ENCODE measurements at places on chromosomes 4 and X.

DNA sequence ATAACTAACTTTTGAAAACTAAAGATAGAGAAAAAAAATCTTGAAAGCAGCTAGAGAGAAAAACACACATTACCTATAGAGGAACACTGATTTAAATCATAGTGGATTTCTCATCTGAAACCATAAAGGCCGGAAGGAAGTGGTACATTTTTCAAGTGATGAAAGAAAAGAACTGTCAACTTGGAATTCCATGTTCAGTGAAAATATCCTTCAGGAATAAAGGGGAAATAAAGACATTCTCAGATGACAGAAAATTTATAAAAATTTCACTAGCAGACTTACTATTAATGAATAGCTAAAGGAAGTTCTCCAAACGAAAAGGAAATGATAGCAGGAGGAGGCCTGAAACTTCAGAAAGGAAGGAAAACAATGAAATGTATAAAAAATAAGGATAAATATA, 7.6 kb upstream of the JADE3 start:
- DNase-seq, result no peak

- DNase-seq, result no peak
Observed at GRCh38 chr4:177190995-177191580, 118.6 kb upstream of the NEIL3 start.

DNA sequence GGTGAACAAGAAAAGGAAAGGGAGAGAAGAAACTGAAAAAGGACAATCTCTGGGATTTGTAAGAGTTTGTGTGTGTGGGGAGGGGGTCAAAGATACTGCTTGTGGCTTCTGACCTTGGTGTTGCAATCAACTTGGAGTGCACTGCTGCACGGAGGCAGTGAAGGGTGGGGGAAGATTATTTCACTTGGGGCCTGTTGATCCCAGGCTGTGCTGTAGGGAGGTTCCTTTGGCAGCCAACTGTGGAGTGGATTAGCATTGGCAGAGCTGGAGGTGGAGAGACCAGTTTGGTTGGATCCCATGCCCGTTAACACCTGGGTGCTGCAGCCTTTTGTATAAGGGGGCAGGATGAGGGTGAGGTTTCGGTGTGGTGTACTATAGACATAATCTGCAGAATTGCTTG, 38.2 kb downstream of the AFF1 start:
- DNase-seq, result no peak

DNA sequence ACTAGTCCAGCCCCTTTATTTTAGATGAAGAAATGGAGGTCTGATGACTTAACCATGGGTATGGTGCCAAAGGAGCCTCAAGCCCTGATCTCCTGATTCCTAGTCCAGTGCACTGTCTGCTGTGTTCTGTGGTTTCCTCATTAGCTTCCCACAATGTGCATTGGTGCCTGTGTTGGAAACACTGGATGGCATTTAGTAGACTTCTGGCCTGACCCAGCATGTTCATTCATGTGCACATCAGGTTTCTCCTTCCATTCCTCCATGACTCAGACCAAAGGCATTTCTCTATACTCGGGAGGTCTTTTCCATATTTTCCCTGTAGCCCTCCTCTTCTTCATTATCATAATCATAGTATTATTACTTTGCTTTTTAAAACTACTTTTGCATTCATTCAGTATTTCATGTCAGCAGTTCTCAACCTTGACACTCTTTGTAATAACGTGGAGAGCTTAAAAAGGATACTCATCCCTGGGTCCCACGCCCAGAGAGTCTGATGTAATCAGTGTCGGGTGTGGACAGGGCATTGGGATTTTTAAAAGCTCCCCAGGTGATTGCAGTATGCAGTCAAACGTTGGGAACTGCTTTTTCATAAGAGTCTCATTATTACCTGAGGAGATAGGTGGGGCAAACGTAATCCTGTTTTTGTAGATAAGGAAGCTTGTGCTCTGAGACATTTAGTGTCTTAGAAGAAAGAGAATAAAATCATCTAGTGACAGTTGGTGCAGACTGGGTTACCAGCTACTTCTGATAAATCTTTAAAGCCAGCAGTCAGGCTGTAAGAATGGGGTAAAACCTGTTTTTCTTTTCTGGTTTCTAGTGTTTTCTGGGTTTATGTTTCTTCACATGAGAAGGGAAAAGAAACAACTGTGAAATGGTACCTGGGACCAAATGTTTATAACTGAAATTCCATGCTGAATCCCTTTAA, 40.9 kb upstream of the XK start:
- no peak for DNase-seq

GRCh38 chr4:147829401-147830101, 97.7 kb downstream of the ARHGAP10 start:
- DNase-seq, result no peak

- no peak for DNase-seq
Observed at GRCh38 chr4:37002625-37003024, 241.9 kb upstream of the NWD2 start.

- no peak for DNase-seq
Observed at GRCh38 chr4:53734182-53734581, 142.9 kb upstream of the LNX1 start.

DNA sequence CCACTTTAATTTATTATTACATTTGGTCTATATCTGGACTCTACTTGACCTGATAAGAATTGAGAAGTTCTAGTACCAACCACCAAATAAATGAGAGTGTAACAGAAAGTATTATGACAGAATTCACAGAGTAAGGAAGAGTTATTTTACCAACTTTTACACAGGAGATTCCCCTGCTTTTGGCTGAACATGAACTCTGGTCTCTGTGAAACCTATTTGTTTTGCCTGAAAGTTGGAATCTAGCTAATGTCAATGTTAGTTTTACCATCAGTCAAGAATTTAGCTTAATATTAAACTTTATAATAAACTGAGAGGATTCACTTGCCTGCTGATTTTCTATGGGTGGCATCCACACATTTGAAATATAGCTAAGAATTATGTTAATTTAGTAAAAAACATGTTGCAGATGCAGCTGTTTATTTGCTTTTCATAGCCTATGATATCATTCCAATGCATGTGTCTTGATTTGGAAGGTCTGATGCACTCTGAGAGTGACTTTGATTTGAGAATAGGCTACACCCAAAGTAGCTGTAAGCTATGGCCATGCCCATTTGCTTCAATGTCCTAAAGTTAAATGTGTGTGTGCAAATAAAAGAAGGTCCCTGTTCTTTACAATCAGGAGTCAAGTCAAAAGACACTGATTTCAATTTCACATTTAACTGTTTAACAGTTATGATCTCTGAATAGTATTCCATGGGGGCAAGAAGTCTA, 150.9 kb upstream of the RASGEF1B start:
- no peak for DNase-seq

DNA sequence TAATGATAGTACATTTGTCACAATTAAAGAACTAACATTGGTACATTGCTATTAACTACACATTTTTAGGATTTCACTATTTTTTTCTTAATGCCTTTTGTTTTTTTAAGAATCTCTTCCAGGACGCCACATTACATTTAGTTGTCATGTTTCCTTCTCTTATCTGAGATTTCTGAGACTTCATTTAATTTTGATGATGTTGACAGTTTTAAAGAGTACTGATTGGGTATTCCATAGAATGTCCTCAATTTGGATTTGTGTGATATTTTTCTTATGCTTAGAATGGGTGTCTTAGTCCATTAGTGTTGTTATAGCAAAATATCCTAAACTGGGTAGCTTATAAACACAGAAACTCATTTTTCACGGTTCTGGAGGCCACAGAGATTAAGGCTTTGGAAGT, 1095.5 kb upstream of the LCORL start:
- no peak for DNase-seq

- DNase-seq, result no peak
Observed at GRCh38 chr4:169791062-169791461, 33.3 kb upstream of the HPF1 start.

DNA sequence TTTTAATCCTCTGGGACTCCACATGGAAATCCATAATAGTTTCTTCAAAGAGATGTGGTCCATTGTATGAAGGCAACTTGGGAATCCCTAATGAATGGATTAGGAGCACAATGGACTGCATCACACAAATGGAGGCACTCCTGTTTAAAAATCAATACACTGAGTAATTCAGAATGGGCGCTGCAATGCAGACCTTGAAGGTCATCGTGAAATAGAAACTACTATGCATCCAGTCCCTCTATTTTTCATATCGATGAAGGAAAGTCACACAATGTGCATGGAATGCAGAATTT, 98.8 kb upstream of the EGFL6 start:
- DNase-seq, result no peak

DNA sequence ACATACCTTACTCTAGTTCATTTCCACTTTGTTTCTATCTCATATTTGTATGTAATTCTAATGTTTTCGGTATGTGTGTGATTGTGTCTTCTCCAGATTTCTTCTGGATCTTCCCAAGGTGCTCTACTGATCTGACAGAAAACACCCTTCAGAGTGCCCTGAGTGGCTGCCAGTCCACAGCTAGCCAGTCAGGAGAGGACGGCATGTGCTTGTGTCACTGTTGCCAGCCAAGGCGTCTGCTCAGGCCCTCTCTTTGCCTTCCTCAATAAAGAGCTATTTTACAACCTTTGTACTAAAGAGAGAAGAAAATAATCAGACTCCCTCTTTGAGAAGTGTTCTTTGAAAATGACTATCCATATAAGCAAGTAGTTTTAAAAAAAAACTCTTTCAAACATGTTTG, 29.0 kb downstream of the CD99L2 start:
- DNase-seq, result no peak

DNA sequence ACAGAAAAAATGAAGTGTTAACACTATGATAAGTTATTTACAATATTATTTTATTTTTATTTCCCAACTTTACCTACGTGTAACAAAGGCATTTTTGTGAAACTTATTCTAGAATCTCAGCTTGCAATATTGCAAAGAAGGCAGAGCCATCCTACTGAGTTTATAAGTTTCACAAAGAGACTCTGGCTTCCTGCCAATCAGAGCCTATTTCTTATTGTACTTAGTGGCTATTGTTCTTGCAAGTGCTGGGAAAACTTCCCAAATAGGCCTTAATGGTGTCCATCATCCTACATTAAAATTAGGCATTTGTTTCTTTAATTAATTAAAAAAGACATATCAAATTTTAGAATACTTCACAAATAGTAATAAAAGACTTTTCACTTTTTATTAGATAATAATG, 233.2 kb downstream of the EPHA5 start:
- no peak for DNase-seq

DNA sequence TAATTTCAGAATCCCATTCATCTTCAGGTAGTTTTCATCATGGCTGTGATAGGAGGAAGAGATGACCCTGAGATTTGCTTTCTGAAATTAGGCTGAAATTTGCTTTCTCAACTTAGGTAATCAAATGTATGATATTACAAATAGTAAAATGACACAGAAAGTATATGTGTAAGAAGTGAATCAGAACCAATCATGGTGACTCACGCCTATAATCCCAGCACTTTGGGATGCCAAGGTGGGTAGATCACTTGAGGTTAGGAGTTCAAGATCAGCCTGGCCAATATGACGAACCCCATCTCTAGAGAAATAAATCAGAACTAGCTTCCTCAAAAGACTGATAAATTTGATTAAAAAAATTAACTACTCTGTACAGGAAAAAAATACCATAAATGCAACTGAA, 555.4 kb downstream of the STPG2 start:
- DNase-seq, result no peak

DNA sequence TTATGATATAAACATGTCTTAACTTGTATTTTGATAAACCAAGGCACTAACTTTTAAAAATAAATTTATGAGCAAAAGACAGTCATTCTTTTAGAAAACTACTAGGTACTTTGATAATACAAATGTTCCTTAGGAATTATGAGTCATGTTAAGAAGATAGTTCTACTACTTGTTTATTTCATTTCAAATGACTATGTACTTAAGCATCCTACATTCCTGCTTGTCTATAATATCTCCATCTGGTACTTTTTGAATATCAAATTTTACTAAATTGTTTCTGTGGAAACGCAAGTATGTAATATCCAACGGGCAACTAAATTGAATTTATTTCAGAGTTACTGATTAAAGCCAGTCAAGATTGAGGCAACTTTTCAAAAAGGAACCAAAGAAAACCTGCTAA, 61.8 kb downstream of the CAMK2D start:
- DNase-seq, result no peak

DNA sequence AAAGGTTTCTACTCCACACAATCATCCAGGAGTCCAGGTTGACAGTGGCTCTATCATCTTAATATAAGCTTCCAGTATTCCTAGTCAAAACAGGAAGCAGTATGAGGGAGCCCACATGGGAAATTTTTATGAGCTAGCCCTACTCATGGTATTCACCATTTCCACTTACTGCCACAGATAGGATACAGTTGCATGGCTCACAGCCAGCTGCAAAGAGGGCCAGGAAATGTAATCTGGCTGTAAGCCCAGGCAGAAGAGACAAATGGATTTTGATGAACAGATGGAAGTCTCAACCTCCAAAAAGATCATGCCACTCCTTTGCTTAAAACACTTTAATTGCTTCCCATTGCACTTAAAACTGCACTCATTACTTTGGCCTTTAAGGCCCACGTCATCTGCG, 150.6 kb downstream of the ADAMTS3 start:
- DNase-seq, result no peak

DNA sequence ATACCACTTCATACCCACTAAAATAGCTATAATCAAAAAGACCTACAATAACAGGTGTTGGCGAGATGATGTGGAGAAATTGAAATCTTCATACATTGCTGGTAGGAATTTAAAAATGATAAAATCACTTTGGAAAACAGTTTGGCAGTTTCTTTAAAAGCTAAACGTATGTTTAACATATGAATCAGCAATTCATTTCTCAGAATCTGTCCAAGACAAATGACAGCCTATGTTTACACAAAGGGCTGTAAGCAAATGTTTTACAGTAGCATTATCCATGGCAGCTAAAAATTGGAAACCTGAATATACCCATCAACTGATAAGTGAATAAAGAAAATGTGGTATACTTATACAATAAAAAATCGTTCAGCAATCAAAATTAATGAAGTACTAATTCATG, 33.0 kb upstream of the ABCG2 start:
- DNase-seq, result no peak

DNA sequence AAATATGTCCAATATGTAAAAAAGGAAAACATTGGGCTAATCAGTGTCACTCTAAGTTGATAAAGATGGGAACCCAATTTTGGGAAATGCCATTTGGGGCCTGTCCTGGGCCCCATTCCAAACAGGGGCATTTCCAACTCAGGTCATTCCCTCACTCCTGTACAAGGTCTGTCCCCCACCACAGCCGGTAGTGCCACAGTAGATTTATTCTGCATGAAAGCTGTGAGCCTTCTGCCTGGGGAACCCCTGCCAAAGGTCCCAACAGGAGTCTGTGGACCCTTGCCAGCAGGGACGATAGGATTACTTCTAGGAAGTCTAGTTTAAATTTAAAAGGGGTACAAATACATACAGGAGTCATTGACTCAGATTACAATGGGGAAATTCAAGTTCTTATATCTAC, 317.6 kb upstream of the GNPDA2 start:
- no peak for DNase-seq

Measured in GM12864 (cell line).